Activated T-helper 2 cell treated with anti-CD3 and anti-CD28 coated beads, Interferon-gamma antibody, Interleukin-2, Interleukin-4, amounts not matched to agents 10 μg/mL and 5 μg/mL and 100 μg/mL, durations not matched to agents 14 hours and 24 hours and 36 hours (primary cell): ENCODE measurements at places on chromosomes 1 and 21.

- DNase-seq = no peak
Observed at GRCh38 chr1:95084317-95085176, 11.8 kb upstream of the ALG14 start.

GRCh38 chr1:222909586-222909985 is 94.7 kb downstream of the DISP1 start:
- DNase-seq = no peak

GRCh38 chr1:24486331-24487065 is 16.1 kb upstream of the RCAN3 start:
- DNase-seq = peak; percentile 35

DNA sequence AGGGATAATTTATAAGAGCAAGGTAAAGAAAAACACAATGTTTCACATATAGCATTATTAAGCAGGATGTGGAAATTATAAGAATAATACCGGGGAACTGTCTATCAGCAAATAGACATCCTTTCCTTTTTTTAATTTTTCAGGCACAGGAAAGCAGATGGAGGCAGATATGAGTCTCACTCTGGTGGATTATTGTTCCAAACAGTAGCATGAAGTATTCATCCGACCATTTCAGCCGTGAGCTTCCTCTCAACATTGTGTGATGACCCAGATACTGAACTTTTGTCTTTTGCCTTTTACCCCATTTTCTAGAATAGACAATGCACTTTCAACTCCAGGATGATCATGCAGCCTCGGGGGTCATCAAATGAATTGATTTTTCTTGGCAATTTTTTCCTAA is 599.8 kb downstream of the ADGRL2 start:
- no peak for DNase-seq

- DNase-seq = no peak
Observed at GRCh38 chr1:101407505-101408211, 170.8 kb downstream of the S1PR1 start.
